ENCODE measurements at places on chromosomes 16 and 17. TPM values are rescaled to one million over a fixed set of nuclear protein-coding genes. Genes with fewer than 3 reads are reported as not detected.

Gene KRT31
- polyA plus RNA-seq = not detected

Gene NATD1
- 8.4 TPM for polyA plus RNA-seq

Gene CCDC47
- polyA plus RNA-seq = 38.4 TPM

Gene CTRL
- 0.61 TPM for polyA plus RNA-seq

Gene SEPTIN12
- polyA plus RNA-seq = not detected

Gene CACNG1
- polyA plus RNA-seq = not detected

Gene ARHGAP44
- polyA plus RNA-seq = 8.6 TPM

Gene KRTAP3-1
- polyA plus RNA-seq = not detected

Gene KRTAP4-9
- not detected for polyA plus RNA-seq

Gene AANAT
- 0.19 TPM for polyA plus RNA-seq

Gene NUPR1
- 103 TPM for polyA plus RNA-seq

Gene IGFALS
- not detected for polyA plus RNA-seq

Gene SYT17
- 0.38 TPM for polyA plus RNA-seq

Gene KRT20
- polyA plus RNA-seq = not detected

Gene PER1
- polyA plus RNA-seq = 164 TPM

Gene CLTC
- polyA plus RNA-seq = 49.8 TPM

Gene CES1
- polyA plus RNA-seq = 4.0 TPM

Gene KLHL10
- 0.08 TPM for polyA plus RNA-seq

Gene SLC12A3
- polyA plus RNA-seq = not detected

Gene TLCD3B
- not detected for polyA plus RNA-seq

Gene ZNF469
- 0.76 TPM for polyA plus RNA-seq

Gene CD300C
- polyA plus RNA-seq = 0.94 TPM

Gene DPEP1
- polyA plus RNA-seq = not detected

Gene PRSS22
- not detected for polyA plus RNA-seq

Gene C16orf96
- 0.04 TPM for polyA plus RNA-seq

Gene SPATA22
- polyA plus RNA-seq = 0.23 TPM

Gene MYBBP1A
- 15.5 TPM for polyA plus RNA-seq

Gene ESRP2
- 0.30 TPM for polyA plus RNA-seq

Gene KRTAP2-3
- polyA plus RNA-seq = not detected

Gene C1QTNF1
- 189 TPM for polyA plus RNA-seq

Gene SHCBP1
- 0.28 TPM for polyA plus RNA-seq

Gene CNEP1R1
- polyA plus RNA-seq = 16.6 TPM

Gene UTS2R
- polyA plus RNA-seq = 0.11 TPM

Gene RAPGEFL1
- 3.3 TPM for polyA plus RNA-seq

Gene FAM171A2
- polyA plus RNA-seq = 0.42 TPM

Gene PRRT2
- 3.2 TPM for polyA plus RNA-seq

Gene SOX15
- 0.32 TPM for polyA plus RNA-seq

Gene SEC14L5
- 5.0 TPM for polyA plus RNA-seq

Gene MARCHF10
- polyA plus RNA-seq = not detected

Gene GRIN2A
- polyA plus RNA-seq = 0.01 TPM

Gene ZFP3
- polyA plus RNA-seq = 4.0 TPM

Gene TNFRSF17
- not detected for polyA plus RNA-seq

Gene HAP1
- not detected for polyA plus RNA-seq

Gene DNASE1
- polyA plus RNA-seq = 10.2 TPM

Gene CCDC92B
- 0.03 TPM for polyA plus RNA-seq

Gene CACNG5
- not detected for polyA plus RNA-seq

Gene TMIGD1
- not detected for polyA plus RNA-seq

Gene IL17C
- polyA plus RNA-seq = not detected

Gene CDK3
- 3.6 TPM for polyA plus RNA-seq

Gene TEDC2
- polyA plus RNA-seq = 3.1 TPM

Gene TOP2A
- polyA plus RNA-seq = 0.28 TPM

Gene NAGPA
- polyA plus RNA-seq = 6.4 TPM
